D721Med (cell line): ENCODE measurements at places on chromosomes 4 and X.

DNA sequence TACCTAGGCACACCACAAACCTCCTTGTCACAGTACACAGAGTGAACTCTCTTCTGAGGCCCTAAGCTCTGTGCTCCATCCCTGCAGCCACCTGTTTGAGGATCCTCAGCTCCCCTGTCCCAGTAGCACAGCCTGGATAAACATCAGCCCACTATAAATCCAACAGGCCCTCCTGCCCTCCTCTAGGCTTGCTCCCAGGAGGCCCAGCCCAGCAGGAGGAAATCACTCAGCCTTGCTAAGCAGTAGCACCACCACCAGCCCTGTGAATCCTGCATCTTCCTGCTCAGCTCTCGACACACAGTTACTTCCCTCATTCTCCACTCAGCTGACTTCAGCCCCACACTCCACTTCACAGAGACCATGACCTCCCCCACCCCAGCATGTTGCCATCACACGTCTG, 273.9 kb downstream of the BCOR start:
- no peak for DNase-seq

GRCh38 chr4:90081432-90082144, 45.6 kb upstream of the CCSER1 start:
- DNase-seq = no peak

DNA sequence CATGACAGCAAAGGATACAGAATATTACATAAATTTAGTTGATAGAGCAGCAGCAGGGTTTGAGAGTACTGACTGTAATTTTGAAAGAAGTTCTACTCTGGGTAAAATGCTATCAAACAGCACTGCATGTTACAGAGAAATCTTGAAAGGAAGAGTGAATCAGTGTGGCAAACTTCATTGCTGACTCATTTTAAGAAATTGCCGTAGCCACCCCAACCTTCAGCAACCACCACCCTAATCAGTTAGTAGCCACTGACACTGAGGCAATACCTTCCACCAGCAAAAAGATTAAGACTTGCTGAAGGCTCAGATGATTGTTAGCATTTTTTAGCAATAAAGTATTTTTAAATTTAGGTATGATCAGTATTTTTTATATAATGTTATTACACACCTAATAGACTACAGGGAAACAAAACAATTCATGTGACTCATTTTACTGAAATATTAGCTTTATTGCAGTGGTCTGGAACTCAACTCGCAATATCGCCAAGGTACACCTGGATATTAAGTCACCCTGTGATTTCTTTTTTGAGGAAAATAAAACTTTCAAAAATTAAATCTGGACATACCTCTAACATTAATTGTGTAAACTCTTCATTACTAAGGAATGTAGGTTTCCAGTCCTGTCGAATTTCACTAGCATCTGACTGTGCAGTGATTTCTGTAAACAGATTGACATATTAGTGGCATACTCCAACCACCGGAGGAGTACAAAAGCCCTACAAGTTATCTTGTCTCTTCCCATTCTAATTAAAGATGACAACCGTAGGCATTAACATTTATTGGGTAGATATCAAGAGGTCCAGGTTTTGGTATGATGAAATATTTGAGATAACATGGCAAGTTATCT, 71.1 kb downstream of the CLOCK start:
- no peak for DNase-seq

DNA sequence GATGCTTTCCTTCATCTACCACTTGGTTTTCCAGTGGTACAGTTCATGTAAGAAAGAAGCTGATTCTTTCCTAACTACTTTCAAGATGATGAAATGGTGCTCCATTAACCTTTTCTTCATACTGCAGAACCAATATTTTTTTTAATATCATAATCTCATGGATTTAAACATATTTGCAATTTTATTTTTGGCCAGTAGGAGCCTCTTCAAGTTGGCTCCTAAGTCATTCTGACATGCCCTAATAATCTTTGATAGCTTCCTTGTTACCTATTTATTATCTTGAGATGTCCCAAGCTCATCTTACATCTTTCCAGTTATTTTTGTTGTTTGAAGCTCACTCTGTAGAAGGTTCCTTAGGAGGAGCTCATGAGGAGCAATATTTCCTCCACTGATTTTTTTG, 170.2 kb downstream of the APBB2 start:
- DNase-seq = no peak

- DNase-seq = no peak
Observed at GRCh38 chr4:48804584-48805301, 24.7 kb upstream of the FRYL start.

GRCh38 chr4:90328558-90328957, 201.4 kb downstream of the CCSER1 start:
- no peak for DNase-seq

GRCh38 chr4:111633663-111634266, 511.5 kb upstream of the FAM241A start:
- DNase-seq = no peak

DNA sequence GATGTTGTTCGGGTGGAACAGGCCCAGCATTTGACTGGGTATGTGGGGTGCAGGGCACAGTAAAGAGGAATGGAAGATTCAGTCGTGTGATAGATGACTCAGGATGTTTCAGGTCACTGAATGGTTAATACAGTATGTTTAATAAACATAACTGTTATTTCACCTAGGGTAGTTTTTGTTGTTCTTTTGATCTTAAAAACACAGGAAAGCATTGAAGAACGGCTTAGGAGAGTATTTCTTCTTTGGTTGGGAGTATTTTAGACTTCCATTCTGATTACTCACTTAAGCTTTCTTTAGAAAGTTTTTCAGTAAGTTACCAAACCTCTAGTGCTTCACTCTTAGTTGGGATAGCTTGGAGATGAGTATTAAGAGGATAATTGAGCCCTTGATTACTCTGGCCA, 62.3 kb downstream of the STAG2 start:
- no peak for DNase-seq

DNA sequence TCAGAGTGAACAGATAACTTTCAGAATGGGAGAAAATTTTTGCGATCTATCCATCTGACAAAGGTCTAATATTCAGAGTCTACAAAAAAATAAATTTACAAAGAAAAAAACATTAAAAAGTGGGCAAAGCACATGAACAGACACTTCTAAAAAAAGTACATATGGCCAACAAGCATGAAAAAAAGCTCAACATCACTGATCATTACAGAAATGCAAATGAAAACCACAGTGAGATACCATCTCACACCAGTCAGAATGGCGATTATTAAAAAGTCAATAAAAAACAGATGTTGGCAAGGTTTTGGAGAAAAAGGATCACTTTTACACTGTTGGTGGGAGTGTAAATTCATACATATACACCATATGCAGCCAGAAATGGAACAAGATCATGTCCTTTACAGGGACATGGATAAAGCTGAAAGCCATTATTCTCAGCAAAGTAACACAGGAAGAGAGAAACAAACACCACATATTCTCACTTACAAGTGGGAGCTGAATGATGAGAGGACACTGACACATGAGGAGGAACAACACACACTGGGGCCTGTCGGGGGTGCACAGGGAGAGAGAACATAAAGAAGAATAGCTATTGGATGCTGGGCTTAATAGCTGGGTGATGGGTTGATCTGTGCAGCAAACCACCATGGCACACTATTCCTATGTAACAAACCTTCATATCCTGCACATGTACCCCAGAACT, 41.6 kb upstream of the ITM2A start:
- DNase-seq = no peak

GRCh38 chr4:73053974-73054480, 15.5 kb downstream of the COX18 start:
- no peak for DNase-seq
